ENCODE measurements at places on chromosomes 11 and 22. TPM values are rescaled to one million over a fixed set of nuclear protein-coding genes. Genes with fewer than 3 reads are reported as not detected.

Gene TSPAN32
- total RNA-seq = not detected

Gene HORMAD2
- total RNA-seq = not detected

Gene GPHA2
- not detected for total RNA-seq

Gene BIRC3
- 4.4 TPM for total RNA-seq

Gene TMPRSS13
- total RNA-seq = not detected

Gene STIP1
- total RNA-seq = 244 TPM

Gene CCDC88B
- total RNA-seq = 1.4 TPM

Gene CYTH4
- not detected for total RNA-seq

Gene RAB38
- 2.8 TPM for total RNA-seq

Gene SLC22A8
- total RNA-seq = not detected

Gene FXYD2
- total RNA-seq = 0.22 TPM

Measured in placental pericyte (primary cell).